ENCODE measurements at places on chromosomes 7 and 10.
A peak's percentile ranks its signal among the peaks of the same experiment; 100 is the strongest.

DNA sequence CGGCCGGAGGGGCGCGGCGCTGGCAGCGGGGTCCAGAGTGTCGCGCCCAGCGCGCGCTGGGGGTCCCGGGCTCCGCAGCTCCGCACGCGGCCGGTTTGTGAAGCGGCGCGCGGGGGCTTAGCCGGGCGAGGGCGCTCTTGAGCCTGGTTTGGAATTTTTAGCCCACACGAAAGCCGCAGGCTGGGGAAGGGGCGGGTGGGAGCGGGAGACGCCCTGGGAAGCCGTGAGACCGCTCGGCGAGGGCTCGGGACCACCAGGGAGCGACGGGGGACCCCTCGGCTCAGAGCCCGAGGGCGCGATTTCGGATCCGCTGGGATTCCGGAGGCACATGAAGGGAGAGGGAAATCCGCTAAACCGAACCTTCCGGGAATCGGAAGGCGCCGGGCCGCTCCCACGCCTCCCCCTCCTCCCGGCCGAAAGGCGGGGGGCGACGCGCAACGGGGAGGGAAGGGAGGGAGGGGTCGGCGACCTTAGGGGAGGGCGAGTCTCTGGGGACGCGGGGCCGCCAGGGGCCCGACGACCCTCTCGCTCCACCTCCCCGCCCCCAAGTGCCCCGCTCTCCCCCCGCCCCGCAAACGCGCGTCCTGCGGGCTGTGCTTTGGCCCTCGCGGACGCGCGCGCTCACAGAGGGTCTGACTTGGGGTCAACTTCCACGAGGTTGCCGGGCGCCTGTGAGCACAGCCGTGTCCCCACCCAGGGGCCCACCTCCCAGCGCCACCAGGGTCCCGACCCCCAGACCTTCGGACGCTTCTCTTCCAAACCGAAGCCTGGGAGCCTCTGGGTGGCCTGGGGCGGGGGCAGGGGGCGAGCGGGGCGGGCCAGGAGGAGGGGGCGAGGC, 5.1 kb upstream of the ELFN1 start:
- DNase-seq = peak; percentile 6

GRCh38 chr7:124784879-124785818, 19.6 kb upstream of the GPR37 start:
- DNase-seq = peak; percentile 8

DNA sequence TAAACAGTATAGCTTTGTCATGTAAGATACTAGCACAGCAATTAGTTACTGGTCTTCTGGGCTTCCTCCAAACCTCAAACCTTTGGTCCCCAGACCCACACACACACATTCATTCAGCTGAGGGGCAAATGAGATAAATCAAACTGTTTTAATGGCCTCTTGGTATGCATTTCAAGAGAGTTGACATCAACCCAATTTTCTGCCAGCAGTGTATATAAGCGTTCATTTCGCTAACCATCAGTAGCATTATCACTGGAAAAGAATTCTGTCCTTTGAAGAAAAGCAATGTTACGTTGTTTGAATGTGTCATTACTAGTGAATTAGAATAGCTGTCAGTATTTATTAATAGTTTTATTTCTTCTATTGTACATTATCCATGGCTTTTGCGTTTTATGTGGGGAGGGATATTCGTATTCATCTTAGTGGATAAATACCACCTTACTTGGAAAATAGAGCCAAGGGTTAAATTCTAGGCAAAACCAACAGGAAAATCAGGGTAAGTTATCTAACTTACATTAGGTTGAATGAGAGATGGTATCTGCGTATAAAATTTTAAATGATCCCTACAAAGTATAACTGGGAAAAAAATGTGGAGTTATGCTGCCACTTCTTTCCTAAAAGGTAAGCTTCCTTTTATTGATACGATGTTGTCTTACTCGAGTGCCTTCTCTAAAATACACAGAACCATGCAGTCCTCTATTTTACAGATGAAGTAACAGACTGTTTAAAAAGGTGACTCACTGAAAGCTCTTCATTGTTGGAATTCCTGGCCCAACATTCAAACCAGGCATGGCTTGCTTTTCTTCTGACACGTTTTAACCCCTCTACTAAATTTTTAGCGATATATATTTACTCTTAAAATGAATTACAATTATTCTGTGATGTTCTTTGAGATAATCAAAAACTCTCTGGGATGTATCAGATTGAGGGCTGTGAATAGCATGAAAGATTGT, 2.0 kb upstream of the ZMYND11 start:
- no peak for DNase-seq

GRCh38 chr7:17523813-17524739, 225.6 kb downstream of the AHR start:
- no peak for DNase-seq

DNA sequence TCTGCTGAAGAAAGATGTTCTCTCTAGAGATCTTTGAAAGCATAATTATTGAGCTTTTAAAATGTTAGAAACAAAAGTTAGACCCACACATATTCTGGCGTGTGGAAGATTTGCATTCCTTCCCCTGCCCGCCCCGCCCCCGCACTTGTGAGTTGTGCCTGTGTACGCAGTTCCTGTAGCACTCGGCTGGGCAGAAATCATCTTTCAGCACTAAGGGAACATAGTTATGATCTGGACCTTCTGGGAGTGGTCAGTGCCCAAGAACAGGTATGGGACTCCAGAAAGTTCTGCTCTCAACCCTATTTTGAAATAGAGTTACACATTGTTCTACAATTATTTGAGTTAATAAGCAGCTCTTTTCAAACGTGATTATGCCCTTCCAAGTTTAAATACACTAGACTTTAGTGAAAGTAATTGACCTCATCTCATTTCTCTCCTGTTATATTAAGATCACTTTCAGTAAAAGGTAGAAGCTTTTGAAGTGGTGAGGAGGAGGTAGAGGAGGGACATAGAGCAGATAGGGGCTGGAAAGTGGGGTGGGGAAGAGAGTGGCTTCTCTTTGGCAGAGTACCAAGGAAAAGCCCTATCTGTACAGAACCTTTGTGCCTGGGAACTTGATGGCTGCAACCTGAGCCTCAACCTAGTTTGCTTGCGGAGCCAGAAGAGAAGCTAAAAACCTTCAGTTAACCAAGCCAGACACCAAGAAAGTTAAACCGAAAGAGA, 5.7 kb downstream of the BLVRA start:
- peak; percentile 87 for DNase-seq

GRCh38 chr7:157513682-157514081, 176.9 kb downstream of the DNAJB6 start:
- DNase-seq = no peak

- DNase-seq = peak; percentile 23
These were observed 50.9 kb downstream of the TPK1 start for GRCh38 chr7:144784943-144785342.

- DNase-seq = no peak
These were observed 2.8 kb upstream of the ELN start for GRCh38 chr7:74025146-74025545.

DNA sequence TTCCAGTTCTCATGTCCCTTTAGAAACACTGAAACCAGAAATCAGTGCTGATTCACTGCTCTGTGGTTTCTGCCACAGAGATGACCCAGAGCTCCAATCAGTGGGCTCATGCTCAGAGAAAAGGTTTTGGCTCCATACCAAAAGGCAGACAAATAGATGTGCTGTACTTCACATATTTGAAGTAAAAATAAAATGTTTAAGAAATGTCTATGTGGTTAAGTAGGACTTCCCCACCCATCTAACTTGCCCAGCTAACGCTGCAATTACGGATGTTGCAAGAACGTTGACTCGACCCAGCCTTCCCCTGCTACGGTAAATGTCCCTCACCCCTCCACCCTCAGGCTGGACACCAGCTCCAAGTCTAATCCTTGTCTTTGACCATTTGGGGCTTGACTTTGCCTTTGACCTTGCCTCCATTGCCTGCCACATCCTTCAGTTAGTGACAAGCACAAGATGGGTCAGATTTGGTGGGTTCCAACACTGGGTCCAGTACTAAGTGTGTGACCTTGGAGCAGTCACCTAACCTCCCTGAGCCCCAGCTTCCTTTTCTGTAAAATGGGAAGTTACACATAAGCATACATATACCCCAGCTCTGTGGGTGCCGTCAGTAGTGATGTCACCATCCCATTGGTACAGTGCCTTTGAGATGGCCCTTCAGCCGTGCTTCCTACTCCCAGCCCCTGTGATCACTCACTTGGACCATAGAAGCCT, 95.8 kb downstream of the CHST15 start:
- peak; percentile 99 for DNase-seq

- DNase-seq = no peak
These were observed 26.7 kb upstream of the TARP start for GRCh38 chr7:38300175-38300574.

DNA sequence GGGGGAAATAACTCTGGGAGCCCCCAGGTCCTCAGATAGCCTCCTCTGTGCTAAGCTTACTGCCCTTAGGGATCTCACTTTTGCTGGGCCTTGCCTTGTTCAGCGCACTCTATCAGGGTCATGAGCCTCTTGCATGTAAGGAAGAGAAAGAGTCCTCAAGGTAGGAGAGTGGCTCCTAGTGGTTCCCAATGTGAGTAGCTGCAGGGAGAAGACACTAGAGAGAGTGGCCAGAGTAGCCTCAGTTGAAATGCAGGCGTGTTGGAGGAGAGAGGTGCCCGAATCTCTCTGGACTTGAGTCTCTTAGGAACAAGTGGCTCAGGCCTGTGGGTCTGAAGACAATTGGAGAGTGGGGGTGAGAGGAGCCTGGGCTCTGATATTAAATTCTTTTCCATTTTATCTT, 94.3 kb upstream of the SORCS3 start:
- DNase-seq = no peak

DNA sequence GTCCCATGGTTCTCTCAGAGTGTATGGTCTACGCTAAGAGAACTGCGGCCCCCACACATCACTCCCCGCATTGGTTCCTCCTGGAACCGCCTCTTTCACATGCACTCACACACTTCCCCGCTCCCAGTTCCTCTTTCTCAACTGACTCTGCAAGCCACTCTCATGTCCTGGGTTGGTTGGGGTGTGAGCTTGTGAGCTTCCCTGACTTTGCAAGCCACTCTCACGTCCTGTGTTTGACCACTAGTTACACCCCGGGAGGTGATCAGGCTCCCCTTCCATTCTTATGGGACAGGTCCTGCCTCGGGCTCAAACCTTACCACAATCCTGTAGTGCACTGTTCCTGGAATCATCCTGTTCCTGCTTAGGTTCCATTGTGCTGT, 105.0 kb downstream of the TRIM24 start:
- peak; percentile 24 for DNase-seq

DNA sequence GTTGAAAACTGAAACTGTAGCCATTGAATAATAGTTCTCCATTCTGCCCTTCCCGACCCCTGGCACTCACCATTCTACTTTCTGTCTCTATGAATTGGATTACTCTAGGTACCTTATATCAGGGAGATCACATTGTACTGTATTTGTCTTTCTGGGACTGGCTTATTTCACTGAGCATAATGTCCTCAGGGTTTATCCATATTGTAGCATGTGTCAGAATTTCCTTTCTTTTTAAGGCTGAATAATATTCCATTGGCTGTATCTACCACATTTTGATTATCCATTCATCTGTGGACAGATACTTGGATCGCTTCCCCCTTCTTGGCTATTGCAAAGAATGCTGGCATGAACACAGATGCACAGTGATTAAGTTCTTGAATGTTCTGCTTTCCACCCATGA, 107.4 kb downstream of the CDH23 start:
- DNase-seq = no peak

- DNase-seq = peak; percentile 62
These were observed 5.5 kb downstream of the ANXA11 start for GRCh38 chr10:80199828-80200227.

DNA sequence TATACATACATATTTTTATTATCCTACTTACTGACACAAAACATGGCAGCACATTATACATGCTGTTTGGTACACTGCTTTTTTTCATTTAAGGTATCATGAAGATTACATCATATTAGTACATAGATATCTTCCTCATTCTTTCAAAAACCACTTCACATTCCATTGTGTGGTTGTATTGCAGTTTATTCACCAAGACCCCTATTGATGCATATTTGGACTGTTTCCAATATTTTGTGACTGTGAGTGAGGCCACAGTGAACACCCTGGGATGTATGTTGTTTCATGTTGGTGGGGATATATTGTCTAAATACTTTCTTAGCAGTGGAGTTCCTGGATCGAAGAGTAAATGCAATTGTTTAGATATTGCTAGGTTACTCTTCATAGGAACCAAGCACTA, 39.0 kb downstream of the TFAM start:
- DNase-seq = no peak

DNA sequence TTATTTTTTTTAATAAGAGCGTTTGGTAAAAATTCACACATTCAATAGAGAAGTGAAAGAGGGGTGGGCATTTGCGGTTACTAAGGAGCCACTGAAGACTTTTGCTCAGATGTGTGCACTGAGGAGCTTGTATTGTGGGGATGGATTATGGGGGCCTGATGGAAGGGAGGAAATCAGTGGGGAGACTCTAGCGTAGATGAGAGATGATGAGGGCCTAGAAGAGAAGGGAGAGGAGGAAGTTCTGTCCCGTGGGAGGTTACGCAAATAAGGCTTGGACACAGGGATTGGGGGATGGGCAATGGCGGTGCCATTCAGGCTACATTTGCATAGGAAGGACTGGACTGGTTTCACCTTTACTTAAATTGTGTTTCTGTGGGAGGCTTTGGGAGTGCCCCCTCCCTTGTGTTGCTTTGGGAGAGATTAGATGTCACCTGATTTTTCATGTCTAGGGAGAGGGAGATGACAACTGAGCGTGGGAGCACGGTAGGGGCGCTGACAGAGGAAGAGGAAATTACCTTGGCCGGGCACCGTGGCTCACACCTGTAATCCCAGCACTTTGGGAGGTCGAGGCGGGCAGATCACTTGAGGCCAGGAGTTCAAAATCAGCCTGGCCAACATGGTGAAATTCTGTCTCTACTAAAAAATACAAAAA, 2.2 kb upstream of the HIP1 start:
- peak; percentile 82 for DNase-seq

GRCh38 chr10:112698133-112698817, 251.3 kb downstream of the VTI1A start:
- no peak for DNase-seq

GRCh38 chr10:102604439-102604841, 39.8 kb upstream of the TRIM8 start:
- peak; percentile 33 for DNase-seq

DNA sequence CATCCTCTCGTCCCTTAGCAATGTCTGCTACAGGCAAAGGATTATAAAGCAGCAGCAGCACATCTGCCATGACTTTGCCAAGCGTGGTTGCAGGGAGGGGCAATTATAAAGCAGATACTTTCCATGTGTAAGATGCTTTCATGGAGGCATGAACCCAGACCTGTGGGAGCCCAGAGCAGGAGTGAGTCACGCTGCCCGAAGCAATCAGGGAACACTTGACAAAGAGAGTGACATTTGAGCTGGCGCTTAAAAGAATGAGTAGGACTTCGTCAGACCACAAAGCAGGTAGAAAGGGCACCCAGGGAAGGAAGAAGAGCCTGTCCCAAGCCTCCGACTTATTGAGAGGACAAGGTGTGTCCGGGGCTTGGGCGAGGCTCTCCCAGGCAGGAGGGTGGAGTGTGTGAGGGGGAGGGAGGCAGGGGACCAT, 147.2 kb downstream of the MYOF start:
- no peak for DNase-seq
